ENCODE measurements at places on chromosomes 2 and 18.

GRCh38 chr2:176082824-176083751 is 674 bp downstream of the EVX2 start:
- no peak for DNase-seq

- no peak for DNase-seq
These were observed at the start of gene LYPD6B for GRCh38 chr2:149038442-149039212. Gene LYPD6B, plus strand, starts transcription at chr2:149038699. Its CDS starts 92,250 bp downstream, at chr2:149130949.

DNA sequence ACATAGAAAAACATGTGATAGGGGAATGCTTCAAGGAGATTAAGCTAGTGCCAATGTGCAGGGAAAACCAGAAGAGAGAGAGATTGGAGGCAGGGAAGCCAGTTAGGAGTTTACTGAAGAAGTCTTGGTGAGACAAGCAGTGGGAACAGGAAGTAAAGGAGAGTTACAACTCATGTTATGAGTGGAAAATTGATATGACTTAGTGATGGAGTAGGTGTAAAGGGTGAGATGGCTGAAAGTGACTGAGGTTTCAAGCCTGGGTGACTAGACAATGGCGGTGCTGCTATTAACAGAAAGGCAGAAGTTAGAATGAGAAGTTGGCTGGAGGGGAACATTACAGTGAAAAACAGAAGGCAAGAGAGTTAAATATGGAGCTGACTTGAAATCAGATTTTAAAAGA is 16.5 kb downstream of the DOK1 start:
- DNase-seq, result no peak

- no peak for DNase-seq
These were observed 7.3 kb upstream of the CNDP2 start for GRCh38 chr18:74488864-74489263.

DNA sequence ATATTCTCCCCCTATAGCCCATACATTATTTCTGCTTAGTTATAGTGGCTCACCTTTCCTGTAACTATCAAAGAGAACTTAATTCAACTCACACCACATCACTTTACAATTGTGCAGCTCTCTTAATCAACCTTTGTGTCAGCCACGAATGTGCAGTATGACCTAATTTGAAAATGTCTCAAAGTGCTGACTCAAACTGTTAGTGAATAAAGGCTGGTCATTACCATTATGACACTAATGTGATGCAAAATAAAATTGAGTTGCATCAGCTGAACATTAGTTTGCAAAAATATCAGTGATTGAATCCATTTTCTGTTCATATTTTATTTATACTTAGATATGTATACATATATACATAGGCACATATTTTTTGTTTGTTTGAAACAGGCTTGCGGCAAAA is 251.8 kb downstream of the MEIS1 start:
- no peak for DNase-seq

DNA sequence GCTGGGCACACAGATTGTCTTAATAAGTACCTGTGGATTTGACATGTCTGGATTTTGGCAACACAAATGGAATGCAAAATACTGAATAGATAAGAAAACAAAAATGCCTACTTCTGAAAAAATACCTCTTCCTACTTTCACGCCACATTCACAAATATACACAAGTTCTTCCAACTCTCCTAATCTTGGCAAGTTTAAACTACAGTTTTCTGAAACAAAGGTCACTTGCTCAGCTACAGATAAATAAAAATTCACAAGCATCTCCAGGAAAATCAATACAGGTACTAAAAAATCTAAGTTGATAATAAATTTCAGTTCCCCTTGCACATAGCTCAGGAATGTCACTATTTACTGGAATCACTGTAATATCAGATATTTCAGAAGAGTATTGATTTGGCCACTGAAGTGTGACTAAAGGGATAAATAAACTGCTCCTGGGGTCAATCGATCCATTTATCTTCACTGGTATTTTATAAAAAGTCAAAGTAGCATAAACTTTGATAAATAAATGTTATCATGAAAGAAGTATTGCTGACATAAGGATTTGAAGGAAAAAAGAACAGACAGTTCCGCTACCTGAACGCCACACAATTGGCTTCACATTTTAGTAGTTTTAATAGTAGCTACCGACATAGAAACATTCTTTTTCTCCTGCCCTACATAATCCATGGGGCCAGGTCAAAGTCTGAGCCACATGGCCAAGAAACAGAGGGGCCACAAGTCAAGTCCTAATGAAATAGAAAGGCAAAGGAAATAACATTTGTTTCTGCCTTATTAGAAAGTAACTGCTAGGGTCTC is 243.1 kb downstream of the AFF3 start:
- no peak for DNase-seq

GRCh38 chr18:741931-742512 is 29.6 kb upstream of the ENOSF1 start:
- DNase-seq, result no peak

- DNase-seq, result no peak
These were observed 338.9 kb upstream of the SETBP1 start for GRCh38 chr18:44341759-44342158.

Data from stimulated activated CD8-positive, alpha-beta memory T cell treated with anti-CD3 and anti-CD28 coated beads, Interleukin-2, amount 100 ng/mL, for 1 hour (primary cell).